ENCODE measurements at places on chromosomes 12 and 14.

GRCh38 chr12:38949363-38949762 lies 44.0 kb upstream of the CPNE8 start:
- no peak for DNase-seq

GRCh38 chr12:105933671-105934665 lies 204.8 kb downstream of the NUAK1 start:
- DNase-seq: no peak

- DNase-seq: no peak
These were observed 61.8 kb downstream of the TESC start for GRCh38 chr12:117037289-117038022.

DNA sequence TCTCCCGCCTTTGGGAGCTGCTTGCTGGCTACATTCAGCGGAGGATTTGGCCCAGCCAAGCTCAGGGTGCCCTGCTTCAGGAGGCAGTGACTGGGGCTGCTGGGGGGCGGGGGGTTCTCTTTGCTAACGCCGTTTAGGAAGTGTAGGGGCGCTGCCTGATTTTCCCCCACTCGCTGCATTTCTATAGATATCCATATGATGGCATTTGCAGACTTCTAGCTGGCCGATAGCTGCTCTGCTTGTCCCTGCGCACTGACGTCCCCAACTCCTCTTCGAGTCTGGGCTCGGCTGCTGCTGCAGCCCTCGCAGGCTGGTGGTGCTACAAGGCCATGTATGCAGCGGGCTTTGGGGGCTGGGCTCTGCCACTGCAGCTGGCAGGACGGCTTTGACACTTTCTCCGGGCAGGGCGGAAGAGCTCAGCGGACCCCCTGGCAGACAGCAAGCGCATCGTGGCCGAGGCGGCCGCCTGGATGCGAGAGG lies 3.1 kb downstream of the LRFN5 start:
- no peak for DNase-seq

DNA sequence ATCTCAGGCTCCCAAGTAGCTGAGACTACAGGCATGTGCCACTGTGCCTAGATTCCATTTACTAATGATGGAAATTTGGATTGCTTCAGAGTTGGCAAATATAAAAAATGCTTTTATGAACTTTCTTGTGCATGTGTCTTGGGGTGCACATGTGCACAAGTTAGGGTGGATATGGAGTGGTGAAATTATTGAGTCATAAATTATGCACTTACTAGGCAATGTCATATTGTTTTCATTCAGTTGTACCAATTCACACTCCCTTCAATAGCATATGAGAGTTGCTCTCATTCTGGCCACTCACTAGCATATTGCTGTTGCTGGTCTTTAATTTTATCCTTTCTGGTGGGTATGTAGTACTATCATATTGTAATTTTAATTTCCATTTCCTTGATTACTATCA lies 45.7 kb upstream of the KRAS start:
- no peak for DNase-seq

GRCh38 chr12:75854681-75855309 lies 176.8 kb downstream of the PHLDA1 start:
- no peak for DNase-seq

DNA sequence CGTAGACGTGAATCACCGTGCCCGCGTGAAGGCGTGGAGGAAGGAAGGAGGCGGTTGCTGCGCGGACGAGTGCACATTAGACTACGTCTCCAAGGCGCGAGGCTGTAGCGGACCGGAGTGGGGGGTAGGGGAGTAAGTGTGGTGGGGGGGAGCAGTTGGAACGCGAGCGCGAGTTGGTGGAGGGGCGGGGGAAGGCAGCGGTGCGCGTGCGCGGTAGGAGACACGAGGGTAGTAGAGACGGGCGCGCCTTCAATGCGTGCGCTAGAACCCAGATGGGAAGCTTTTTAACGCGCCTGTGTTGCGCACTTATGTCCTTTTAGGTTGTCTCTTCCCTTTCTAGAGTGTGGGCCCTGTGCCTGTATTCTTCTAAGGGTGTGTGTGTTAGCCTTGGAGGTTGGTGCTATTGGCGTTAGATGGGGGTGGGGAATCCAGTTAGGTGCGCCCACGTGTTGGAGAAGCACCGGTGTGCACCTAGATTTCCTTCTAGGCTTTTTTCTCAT lies 604 bp downstream of the EIF4B start:
- DNase-seq: peak; percentile 75

DNA sequence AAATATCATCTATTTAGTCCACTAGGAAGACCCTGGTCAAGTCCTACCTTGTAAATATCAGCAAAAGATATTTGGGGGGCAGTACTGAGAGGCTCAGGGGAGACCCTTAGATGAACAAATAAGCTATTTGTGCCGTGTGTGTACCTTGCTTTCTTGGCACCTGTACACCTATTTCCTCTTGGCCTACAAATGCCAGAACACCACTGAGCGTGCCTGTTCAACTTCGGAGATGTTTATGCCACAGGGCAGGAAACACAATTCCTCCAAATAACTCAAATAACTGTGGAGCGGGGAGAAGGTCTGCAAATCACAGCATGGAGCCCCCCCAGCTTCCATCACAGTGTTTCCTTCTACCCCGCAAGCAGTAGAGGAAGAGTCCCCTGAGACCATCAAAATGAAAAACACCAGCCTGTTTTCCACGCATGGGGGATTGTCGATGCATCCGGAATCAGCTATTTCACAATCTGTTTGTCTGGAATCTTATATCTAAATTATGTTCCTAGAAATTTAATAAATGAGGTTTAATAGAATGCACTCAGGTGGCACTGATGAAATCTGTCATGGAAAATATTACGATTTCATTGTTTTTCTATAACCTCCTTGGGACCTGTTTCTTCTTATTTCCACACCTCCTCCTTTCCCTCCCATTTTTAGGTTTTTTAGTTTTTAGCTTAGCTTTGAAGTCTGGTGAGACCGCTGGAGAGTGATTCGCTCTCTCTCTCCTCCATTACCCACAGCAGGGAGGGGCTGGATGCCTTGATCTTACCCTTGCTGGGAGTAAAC lies 254.0 kb upstream of the SRRM4 start:
- no peak for DNase-seq

DNA sequence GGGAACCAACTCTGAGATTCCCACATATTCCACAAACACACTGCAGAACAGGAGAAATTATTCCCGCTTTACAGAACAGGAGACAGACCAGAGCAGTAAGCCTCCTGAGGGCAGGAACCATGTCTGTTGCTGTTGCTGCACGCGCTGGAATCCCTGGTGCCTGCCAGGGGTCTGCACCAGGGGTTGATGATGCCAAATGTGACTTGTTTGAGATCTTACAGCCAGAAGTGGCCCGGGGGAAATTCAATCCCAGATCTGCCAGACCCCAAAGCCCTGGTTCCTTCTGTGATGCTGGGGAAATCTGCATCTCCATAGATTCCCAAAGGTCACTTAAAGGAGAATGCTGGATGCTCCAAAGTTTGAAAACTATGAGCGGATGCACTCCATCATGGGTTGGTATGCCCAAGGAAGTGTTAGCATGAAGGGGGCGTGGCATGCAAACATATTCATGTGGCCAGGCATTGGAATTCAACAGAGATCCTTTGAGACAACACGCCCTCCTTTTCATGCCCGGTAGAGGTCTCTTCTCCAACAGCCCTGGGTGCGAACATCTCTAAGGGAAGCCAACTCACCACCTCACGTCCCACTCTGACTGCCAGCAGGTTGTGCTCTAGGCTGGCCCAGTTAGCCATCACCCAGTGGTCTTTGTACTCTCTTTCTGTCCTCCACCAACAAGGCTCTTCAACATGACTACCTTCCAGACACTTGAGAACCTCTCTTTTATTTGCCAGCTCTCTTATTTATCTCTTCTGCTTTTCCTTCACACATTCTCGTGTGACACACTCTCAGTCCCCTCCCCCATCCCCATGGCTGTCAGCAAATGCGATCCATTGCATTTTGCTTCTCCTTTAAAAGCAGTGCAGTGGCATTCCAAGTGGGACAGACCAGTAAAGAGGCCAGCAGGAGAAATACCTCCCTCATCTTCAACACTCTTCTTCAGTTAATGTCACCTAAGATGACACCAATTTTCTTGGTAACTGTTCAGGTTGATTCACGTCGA lies 131.3 kb downstream of the ZFP36L1 start:
- no peak for DNase-seq

DNA sequence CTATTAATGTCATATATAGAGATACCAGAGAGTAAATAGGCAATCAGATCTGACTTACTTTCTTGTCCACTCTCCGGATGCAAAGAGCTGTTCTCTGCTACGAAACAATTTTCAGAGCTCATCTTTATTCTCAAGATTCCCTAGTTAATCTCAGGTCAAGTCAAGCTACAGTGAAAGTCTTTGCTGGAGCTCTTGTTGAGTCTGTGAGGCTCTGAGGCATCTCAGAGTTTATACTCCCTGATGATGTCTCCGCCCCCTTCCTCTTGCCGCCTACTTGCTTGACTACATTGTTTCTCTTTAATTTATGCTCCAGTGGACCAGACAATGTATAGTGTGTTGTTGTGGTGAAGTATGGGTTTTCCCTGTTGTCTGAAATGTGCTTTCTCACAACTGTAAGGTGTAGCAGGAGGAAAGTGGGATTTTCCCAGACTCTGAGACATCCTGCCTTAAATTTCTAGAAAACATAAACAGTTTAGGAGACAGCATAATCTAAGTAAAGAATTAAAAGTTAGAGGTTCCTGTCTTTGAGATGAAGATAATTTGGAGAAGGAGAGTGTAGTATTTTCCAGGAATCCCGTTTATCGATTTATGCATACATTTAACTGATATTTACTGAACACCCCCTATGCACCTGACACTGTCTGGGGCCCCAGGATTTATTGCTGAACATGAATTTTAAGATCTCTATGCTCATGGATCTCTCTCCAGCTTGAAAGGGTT lies at the start of gene CD69:
CD69 (minus strand) TSS at position 203 of the 720 bp plus-strand sequence; CDS start at position 122, 81 bp downstream.
- DNase-seq: peak; percentile 69

DNA sequence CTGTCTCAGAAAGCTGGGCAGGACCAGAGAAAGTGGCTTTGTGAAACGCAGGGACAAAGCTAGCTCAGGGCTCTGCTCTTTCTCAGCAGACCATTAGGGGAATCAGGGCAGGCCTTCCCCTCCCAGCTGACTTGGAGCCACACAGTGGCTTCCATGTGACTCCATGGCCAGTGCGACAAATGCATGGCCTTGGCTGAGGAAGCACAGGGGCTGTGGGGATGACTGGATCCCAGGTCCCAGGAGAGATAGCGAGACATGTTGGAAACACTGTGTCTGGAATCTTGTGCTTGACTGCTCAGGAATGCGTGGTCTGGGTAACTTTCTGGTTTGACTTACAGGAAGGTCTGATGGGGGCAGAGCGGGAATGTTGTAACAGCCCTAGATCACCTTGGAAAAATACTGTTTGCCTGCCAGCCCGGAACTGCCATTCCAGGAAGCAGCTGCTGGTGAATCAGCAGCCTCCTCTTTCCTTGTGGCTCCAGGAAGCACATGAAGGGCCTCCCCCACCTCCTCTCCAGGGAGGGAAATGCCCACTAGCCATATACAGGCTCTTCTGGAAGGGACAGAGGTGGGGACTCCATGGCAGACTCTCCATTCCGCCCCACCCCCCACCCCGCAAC lies 133.5 kb upstream of the HIF1A start:
- DNase-seq: no peak

- peak; percentile 22 for DNase-seq
These were observed at the start of gene DTX1 for GRCh38 chr12:113056631-113057488. DTX1 (plus strand) TSS chr12:113056730; CDS start chr12:113058193, 1,463 bp downstream.

- DNase-seq: no peak
These were observed at the start of the genes FOXA1 and TTC6 for GRCh38 chr14:37594971-37595808. FOXA1 (minus strand) TSS chr14:37595249; CDS start chr14:37594972, 277 bp downstream. TTC6 (plus strand) TSS chr14:37595629; CDS start chr14:37622065, 26,436 bp downstream.

GRCh38 chr14:97293659-97294058 lies 496.5 kb downstream of the VRK1 start:
- DNase-seq: no peak

- no peak for DNase-seq
These were observed 130.7 kb upstream of the HIF1A start for GRCh38 chr14:61564618-61565091.

DNA sequence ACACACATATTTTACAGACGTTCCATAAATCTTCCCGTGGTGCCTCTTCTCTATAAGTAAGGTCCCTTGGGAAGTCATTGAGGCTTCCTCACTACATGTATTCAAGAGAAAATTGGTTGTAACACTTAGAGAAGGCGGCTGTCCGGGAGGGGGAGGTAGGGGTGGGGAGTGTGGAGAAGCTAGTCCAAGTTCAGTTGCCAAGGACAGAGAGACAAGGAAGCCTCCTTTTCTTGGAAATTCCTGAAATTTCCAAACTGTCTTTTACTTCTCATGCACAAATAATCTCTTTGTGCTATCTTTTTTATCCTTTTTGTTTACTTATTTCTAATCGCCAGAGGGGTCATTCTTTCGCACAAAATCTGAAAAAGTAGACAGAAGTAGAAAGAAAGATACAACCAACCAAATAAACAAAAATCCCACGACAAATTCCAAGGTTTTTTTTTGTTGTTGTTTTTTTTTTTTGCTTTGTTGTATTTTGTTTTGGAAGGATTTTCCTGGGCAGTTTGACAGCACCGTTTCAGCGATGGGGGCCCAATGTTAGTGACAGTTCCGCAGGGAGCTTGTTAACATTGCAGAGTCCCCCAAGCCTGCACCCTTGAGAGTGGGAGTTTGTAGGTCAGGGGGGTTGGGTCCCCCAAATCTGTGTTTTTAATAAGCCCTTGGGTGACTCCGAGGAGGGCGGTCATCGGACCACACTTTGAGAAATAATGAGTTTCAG lies 45.2 kb downstream of the MAP1LC3B2 start:
- DNase-seq: no peak

GRCh38 chr12:59895166-59895775 lies 299.4 kb downstream of the SLC16A7 start:
- no peak for DNase-seq

- no peak for DNase-seq
These were observed 114.3 kb downstream of the SNAPC1 start for GRCh38 chr14:61876362-61877034.

GRCh38 chr12:74382983-74383382 lies 154.7 kb upstream of the ATXN7L3B start:
- DNase-seq: no peak

- DNase-seq: no peak
These were observed 15.8 kb upstream of the CELA1 start for GRCh38 chr12:51362307-51362706.

GRCh38 chr14:75491376-75491978 lies 30.8 kb upstream of the BATF start:
- DNase-seq: no peak

GRCh38 chr14:90287791-90288190 lies 31.4 kb downstream of the PSMC1 start:
- DNase-seq: no peak

GRCh38 chr14:92436115-92436776 lies 77.3 kb upstream of the RIN3 start:
- DNase-seq: no peak

DNA sequence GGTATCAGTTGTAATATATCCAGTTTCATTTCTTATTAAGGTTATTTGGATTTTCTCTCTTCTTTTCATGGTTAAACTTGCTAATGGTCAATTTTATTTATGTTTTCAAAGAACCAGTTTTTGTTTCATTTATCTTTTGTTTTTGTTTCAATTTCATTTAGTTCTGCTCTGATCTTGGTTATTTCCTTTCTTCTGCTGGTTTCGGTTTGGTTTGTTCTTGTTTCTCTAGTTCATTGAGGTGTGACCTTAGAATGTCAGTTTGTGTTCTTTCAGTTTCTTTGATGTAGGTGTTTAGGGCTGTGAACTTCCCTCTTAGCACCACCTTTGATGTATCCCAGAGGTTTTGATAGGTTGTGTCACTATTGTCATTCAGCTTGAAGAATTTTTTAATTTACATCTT lies 145.6 kb upstream of the SLCO1B1 start:
- DNase-seq: no peak

- DNase-seq: no peak
These were observed 137.8 kb downstream of the DHRS2 start for GRCh38 chr14:23773981-23774380.
